ENCODE measurements at places on chromosomes 7 and 10. TPM values are rescaled to one million over a fixed set of nuclear protein-coding genes. Genes with fewer than 3 reads are reported as not detected.

CTAGE6 gene
- not detected for total RNA-seq

BAMBI gene
- total RNA-seq, result 18.9 TPM

TMEM196 gene
- total RNA-seq, result not detected

CYCS gene
- total RNA-seq, result 258 TPM

ZNF467 gene
- total RNA-seq, result 1.2 TPM
